ENCODE measurements at places on chromosomes 4 and X.

- peak; percentile 99 for DNase-seq
Measured at GRCh38 chr4:15920723-15921591, 17.6 kb downstream of the FGFBP1 start.

- DNase-seq = no peak
Measured at GRCh38 chrX:121761845-121762244, 714.4 kb downstream of the GLUD2 start.

GRCh38 chrX:10622197-10622596 is 1.8 kb upstream of the MID1 start:
- no peak for DNase-seq

DNA sequence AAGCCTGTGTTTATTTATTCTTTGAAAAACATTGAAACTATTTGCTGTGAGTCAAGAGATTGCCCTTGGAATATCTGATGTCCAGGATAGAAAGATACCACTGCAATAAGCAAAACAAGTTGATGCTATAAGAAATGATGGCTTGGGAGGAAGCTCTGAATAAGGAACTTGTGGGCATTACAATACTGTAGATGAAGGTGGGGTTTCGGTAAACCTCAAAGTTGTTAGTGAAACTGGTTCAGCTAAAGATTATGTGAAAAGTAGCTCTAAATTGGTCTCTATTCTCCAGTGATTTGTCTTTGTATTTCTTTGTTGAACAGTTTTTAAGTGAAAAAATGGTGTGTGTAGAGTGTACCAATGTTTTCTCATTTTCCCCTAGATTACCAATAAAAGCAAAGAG is 128.7 kb downstream of the AKAP4 start:
- no peak for DNase-seq

- DNase-seq = no peak
Measured at GRCh38 chrX:106331606-106332005, 163.5 kb downstream of the PWWP3B start.

DNA sequence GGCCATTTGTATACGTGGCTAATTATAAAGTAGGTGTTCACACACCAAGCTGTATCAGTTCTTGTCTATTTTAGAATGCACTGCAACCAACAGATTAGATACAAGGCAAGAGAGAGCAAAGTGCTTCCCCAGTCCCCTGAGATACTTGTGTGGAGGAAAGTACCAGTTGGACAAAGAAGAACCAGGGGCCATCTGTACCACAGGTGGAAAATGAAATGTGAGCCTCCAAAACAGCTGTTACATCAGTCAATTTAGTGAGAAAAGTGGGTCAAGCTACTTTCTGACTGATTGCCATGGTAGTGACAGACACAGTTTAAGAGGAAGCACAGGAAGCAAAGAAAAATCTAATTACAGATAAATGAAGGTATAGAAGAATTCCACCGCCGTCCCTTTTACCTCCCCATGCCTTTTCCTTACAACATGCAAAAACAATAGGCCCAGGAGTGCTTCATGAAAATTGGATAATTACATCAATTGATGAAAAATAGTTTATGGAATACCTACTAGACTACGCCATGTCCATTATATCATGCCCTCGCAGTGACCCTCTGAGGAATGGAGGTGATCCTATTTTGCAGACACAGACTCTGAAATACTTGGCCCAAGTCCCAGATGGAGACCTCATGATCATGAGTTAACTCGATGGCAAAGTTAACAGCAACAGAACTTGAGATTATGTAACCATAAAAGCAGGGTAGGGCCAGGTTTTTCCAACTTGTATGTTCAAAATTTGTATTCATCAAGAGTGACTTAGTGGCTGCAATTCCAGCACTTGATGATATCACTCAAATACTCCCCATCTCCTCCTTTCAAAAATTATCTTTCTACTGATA is 15.8 kb downstream of the SMPX start:
- DNase-seq = peak; percentile 21

- no peak for DNase-seq
Measured at GRCh38 chr4:44256414-44256813, 192.2 kb downstream of the KCTD8 start.

DNA sequence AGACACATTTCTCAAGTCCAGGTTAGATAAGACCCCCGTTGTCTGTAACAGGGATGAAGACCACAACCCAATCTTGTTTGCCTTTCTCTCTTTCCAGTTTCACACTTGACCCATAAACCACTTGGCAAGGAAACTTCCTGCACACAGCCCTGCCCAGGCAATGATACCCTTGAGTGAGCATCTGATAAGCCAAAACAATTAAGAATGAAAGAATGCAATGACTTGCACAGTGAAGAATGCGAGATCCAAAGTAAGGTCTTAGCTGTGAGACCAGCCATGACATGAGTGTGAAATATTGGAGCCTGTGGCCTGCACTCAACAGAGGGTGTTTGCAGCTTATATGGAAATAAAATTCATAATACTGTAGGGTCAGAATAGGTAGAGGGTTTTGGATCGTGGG is 37.9 kb upstream of the MXRA5 start:
- peak; percentile 63 for DNase-seq

GRCh38 chr4:175891851-175892250 is 79.8 kb upstream of the GPM6A start:
- no peak for DNase-seq
